G401 (cell line): ENCODE measurements at places on chromosomes 12 and 14. TPM values are rescaled to one million over a fixed set of nuclear protein-coding genes. Genes with fewer than 3 reads are reported as not detected.
A peak's percentile ranks its signal among the peaks of the same experiment; 100 is the strongest.

DNA sequence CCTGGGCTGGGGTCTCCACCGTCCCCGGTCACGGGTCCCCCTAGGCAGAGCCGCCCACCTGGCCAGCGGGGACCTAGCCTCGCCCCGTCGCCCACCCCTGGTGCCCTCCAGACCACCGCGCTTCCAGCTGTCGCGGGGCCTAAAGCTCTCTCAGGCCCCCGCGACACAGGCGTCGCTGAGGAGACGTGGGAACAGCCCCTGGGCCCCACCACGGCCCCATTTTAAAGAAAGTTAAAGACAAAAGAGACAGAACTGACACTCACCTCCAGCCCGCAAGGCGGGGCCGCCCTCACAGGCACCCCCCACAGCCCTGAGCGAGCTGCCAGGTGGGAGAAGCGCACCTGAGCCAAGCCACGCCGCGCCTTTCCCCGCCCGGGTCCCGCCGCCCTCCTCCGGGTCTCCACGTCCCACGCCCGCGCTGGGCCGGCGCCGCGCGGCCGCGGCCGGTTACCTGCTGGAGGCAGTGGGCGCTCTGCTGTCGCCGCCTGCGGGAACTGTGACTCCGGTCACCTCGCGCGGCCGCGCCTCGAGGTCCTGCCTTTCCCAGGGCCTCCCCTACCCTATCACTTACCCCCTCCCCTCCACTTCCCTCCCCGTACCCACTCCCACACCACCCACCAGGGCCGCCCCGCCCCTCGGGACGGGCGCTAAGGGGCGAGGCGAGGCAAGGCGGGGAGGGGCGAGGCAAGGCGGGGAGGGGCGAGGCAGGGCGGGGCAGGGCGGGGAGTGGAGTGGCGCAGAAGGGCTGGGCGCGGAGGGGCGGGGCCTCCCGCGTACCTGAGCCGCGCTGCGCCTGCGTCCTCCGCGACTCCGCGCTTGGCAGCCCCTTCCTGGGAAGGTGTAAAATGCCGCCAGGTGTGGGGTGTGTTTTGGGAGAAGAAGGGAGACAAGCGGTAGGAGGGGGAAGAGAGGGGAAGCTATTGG, 31.2 kb downstream of the TC2N start:
- no peak for DNase-seq

DNA sequence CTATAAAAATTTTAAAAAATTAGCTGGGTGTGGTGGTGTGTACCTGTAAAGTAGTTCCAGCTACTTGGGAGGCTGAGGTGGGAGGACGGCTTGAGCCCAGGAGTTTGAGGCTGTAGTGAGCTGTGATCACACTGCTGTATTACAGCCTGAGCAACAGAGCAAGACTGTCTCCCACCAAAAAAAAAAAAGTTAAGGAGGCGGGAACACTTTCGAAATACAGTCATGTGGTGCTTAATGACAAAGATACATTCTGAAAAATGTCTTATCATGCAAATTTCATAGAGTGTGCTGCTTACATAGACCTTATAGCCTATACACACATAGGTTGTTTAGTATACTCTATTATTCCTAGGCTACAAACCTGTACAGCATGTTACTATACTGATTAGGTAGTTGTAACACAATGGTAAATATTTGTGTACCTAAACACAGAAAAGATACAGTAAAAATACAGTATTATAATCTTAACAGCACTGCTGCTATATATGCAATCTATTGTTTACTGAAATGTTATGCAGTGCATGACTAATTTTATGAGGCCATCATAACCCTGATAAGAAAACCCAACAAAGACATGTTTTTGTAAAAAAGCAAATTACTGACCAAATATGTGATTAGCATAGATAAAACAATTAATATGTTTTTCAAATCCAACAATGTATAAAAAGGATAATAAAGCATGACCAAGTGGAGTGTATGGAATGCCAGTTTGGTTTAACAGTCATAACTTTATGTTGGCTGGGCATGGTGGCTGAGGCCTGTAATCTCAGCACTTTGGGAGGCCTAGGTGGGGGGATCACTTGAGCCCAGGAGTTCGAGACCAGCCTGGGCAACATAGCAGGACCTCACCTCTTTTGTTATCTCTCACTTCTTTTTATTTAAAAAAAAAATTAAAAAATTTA, 11.4 kb downstream of the EIF2S1 start:
- no peak for DNase-seq

GRCh38 chr14:88818018-88818417, 6.4 kb upstream of the TTC8 start:
- DNase-seq = no peak

- no peak for DNase-seq
These were observed 220.3 kb upstream of the ARID2 start for GRCh38 chr12:45509187-45509586.

IGF1 gene
- total RNA-seq = not detected in 2 replicates

OAS2 gene
- total RNA-seq = not detected in 2 replicates

DDX24 gene
- 98.8 and 145 TPM in 2 replicates for total RNA-seq

DNA sequence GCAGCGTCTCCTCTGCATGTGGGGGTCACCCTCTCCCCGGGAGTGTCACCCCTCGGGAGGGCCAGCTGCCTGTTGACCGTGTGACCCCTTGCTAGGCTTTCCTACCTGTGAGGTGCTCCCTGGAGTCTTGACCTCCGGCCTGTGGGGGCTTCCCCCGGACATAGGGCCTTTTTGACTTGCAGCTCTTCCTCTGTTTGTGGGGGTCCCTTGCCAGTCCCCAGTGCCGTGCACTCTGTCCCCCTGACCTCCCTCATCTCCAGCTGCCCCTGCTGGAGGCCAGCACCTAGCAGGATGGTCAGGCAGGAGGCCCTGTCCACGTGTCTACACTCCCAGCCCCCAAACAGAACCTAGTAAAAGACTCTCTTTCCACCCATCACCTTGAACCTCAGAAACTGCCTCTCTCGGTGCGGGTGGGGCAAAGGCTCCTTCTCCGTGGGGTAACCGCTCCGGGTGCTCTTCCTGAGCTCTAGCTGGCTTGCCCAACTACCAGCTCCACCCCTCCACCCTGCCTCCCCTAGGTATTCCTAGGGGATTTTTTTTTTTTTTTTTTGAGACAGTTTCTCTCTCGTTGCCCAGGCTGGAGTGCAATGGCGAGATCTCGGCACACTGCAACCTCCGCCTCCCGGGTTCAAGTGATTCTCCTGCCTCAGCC, 810 bp downstream of the AACS start:
- DNase-seq = no peak

- no peak for DNase-seq
These were observed 173.1 kb downstream of the DUSP6 start for GRCh38 chr12:89179245-89179644.

DNA sequence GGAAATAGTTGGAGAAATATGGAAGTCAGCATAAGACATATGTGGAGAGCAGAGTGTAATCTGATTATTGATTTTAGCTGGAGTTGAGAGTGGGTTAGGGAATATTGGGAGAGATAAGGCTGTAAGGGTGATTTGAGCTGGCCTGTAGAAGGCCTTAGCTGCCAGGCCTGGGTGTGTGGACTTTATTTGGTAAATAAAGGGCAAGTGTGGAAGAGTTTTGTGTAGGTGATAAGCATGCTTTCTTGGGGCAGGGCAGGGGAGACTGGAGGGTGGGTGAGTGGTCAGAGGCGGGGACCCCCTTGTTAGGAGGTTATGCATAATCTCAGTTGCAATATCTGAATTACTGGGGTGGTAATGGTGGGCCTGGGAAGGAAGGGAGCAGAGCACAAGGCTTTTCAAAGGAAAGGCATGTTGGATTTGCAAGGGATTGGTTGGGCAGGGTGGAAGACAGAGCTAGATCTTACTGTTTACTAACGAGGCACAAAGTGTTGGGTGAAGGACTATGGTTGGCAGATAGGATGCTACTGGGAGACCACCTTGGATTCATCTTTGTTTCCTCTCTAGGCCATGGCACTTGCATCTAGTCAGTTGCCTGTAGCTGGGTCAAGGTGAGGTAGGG, 5.5 kb downstream of the KHNYN start:
- DNase-seq = no peak

IFNG-AS1 gene
- total RNA-seq = not detected in 2 replicates

GRCh38 chr12:67710582-67710981, 62.0 kb downstream of the DYRK2 start:
- DNase-seq = peak; percentile 3

DNA sequence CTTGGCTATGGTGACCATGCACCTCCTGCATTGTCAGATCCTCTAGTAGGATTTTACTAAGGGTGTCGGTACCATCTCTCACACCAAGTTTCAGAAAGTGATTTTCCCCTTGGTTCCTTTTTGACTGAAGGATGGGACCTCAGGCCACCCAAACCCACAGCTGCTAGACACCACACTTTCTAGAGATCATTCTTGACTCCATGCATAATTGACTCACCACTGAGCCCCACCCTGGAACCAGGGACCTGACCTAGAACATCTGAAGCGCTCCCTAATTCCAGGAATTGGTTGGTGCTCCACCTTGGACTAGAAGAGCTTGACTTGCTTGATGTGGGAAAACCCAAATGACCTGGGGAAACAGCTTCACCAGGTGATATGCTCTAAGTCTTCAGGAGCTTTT, 206.8 kb upstream of the EGLN3 start:
- DNase-seq = no peak

DNA sequence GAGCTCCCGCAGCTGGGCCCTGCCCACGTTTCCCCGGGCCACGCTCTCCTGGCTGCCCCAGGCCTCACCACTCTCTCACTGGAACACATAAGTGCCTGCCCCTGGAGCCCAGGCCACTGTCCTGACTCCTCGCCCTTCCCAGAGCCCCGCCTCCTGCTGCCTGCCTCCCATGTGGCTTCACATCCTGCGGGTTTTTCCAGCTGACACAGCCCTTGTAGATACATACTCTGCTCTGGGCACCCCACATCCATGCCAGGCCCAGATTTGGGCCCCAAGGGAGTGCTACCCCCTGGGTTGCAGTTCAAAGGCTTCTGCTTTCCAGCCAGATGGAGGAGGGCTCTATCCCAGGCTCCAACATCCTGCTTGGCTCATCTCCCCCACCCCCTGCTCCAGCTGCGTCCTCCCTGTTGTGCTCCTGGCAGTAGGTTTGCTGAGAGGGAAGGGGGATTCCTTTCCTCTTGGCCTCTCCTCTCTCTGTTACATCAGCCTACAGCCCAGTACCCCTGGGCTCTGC, 60.1 kb downstream of the TSPAN9 start:
- DNase-seq = no peak

DNA sequence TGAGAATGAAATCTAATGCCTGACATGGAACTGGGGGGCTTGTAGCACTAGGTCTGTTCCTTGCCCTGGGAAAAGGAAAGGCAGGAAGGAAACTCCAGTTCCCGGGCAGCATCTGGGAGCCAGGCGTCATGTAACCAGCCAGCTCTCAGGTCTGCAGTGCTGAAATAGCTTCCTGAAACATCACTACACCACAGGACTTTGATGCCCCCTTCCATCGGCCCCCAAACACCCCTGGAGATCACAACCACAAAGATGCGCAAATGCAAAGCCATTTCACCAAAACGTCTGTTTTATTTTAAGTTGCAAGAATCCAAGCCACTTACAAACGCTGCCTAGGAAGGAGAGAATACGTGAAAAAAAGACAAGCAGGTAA, 40.9 kb downstream of the KCTD10 start:
- no peak for DNase-seq

GRCh38 chr14:68719634-68720384, 73.1 kb downstream of the ZFP36L1 start:
- DNase-seq = no peak

DNA sequence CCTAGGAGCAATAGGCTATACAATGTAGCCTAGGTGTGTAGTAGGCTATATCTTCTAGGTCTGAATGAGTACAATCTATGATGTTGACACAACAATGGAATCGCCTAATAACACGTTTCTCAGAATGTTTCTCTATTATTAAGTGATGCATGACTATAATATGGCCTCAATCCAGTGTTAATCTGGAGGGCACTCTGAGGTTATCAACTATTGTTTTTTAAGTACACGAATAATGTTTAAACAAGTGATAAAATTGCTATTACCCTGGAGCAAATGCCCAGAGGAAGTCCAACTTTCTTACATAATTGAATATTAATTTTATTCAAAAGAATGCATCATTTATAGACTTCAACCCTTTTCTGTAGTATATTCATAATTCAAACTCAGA, 16.4 kb upstream of the CNIH1 start:
- DNase-seq = no peak

ALG10B gene
- total RNA-seq = 1.3 and 3.2 TPM in 2 replicates

- DNase-seq = no peak
These were observed 114.9 kb downstream of the ANO2 start for GRCh38 chr12:5830111-5830510.

DNA sequence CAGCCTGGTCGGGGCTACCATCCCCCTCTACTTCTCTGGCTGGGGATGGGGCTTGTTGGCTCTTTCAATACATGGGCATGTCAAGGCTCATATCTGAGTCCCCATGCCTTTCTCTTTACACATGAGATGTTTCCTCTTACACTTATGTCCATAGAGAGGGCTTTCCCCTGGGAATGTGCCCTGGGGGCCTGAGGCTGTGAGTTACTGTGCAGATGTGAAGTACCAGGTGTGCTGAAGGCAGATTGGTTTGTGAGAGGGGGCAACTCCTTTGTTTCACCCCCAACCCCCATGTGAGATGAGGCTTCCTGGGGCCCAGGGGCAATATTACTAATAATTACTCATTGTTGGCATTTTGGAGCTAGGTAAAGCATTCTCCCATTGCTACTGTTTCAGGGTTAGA, 32.8 kb downstream of the NRXN3 start:
- DNase-seq = no peak

- DNase-seq = no peak
These were observed 146.1 kb upstream of the NCOR2 start for GRCh38 chr12:124713436-124714082.

ADAMTS20 gene
- 0.86 and 1.1 TPM in 2 replicates for total RNA-seq

- DNase-seq = no peak
These were observed 58.1 kb upstream of the C12orf71 start for GRCh38 chr12:27140478-27140969.

POTEG gene
- not detected in 2 replicates for total RNA-seq

GRCh38 chr12:32197421-32197820, 90.8 kb downstream of the BICD1 start:
- no peak for DNase-seq

SPX gene
- total RNA-seq = 0.47 and 4.2 TPM in 2 replicates

HOXC13 gene
- 8.2 and 13.2 TPM in 2 replicates for total RNA-seq

- DNase-seq = no peak
These were observed 258.9 kb downstream of the DPF3 start for GRCh38 chr14:72634691-72635616.

SDS gene
- total RNA-seq = 0.24 and 0.86 TPM in 2 replicates

DNA sequence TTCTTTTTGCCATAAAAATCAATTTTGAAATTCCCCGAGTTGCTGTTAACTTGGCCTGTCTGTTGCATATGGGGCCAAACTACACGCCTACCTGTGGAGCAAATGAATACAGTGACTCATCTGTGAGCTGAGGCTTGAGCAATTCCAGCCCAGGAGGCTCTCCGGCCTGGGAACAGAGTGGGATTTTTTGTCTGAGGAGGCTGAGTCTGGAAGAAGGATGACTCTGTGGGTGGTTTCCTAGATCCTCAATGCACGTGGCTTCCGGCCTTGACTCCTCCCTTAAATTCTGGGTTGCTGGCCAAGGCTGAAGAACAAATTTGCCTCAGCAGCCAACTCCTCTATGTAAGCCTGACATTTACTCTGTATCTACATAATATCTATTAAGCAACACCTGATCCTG, 124.1 kb downstream of the SSPN start:
- DNase-seq = no peak
